ENCODE measurements at places on chromosomes 11 and 22.

DNA sequence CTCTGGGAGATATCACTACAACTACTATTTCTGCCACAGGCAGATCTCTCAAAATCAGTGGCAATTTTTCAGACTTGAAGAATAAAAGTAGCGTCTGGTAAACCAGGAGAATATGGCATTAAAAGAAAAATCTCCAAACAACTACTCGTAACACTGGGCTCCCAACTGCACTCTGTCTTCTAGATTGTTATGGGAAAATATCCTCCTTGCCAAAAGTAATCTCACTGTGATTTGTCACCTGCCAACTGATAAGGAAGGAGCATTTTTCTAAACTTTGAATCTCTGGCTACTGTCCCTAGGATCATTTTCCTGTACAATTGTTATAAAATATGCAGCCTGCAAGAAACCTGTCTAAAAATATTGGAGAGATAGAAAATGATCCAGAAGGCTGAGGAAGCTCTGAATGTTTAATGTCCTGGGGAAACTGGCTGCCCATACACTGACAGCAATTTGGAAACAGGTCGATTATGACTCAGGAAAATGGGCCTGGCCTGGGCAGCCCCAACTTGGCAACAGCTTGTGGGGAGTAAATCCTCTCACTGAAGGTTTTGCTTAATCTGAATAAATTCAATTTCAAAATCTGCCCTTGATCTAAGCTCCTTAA is 90.5 kb upstream of the DBX1 start:
- DNase-seq: no peak

- no peak for DNase-seq
These were observed 21.5 kb downstream of the PICALM start for GRCh38 chr11:86047275-86047991.

GRCh38 chr22:49413551-49413950 is 414.1 kb downstream of the BRD1 start:
- DNase-seq: no peak

DNA sequence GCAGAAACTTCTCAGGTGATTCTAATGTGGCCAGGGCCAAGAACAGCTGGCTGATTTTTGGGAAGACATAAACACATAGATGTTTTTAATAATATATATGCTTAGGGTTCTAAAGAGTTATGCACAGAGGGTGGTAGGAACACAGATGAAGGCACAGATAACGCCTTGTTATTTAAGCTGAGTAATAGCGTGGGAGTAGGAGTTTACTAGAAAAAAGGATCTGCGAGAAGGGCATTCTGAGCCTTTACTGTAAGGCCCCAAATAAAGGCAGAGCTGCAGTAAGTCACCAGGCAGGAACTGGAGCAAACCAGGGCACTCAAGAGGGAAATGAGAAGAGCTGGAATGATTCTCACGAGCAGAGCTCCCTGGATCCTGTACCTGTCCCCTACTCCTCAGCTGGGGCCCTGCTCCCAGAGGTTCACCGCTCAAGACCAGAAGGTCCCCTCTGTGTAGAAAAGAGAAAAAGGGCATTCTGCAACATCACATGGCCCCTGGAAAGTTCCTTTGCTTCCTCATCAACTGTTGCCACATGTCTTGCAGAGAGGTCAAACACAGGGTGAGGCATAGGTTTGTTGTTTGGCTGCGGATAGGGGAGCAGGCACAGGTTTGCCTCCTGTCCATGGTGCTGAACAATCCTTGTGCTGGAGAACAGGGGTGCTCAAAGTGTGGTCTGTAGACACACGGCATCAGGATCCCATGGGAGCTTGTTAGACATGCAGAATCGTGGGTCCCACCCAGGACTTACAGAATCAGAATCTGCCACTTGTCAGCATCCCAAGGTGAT is 125.7 kb downstream of the TENM4 start:
- DNase-seq: no peak

- no peak for DNase-seq
These were observed 6.7 kb downstream of the PLAAT2 start for GRCh38 chr11:63556404-63557013.

DNA sequence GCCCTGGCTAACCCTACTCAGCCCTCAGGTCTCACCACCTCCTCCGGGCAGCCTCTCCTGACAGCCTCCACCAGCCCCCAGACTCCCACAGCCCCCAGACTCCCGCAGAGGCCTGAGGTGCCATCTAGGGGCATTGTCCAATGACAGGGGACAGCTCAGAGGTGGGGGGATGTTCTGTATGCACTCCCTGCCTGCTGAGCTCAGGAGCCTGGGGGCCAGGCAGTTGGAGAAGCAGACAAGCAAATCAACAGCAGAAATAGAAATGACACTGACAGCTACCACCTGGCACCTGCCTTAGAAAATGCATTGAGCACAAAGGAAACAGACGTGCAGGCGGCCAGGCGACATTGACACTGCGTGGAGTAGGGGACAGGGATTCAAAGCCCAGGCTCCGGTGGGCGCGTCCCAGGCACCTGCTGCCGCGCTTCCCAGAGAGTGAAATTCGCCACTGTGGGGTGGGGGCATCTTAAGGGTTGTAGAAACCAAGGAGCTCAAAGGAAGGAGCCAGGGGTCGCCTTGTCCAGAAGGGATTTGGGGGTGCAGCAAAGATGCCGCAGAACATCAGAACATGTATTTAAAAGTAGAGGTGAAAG is 22.5 kb upstream of the WNT7B start:
- no peak for DNase-seq

- DNase-seq: no peak
These were observed 9.5 kb downstream of the C11orf54 start for GRCh38 chr11:93751001-93751400.

DNA sequence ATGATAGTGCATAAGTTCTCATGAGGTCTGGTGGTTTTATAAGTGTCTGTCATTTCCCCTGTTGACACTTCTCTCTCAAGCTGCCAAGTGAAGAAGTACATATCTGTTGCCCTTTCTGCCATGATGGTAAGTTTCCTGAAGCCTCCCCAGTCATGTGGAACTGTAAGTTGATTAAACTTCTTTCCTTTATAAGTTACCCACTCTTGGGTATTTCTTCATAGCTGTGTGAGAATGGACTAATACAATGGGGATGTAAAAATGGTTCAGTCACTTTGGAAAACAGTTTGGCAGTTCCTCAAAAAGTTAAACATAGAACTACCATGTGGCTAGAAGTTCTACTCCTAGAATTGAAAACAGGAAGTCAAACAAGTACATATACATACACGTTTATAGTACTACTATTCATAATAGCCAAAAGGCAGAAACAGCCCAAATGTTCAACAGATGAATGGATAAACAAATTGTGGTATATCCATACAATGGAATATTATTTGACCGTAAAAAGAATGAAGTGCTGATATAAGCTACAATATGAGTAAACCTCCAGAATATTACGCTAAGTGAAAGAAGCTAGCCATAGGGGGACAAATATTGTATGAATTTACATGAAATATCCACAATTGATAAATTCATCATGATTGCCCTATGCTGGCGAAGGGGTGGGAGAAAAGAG is 16.0 kb upstream of the DKK3 start:
- no peak for DNase-seq

GRCh38 chr11:8250434-8250833 is 13.2 kb downstream of the LMO1 start:
- no peak for DNase-seq

Measured in T-helper 17 cell (primary cell).